Stimulated activated CD4-positive, alpha-beta T cell treated with anti-CD3 and anti-CD28 coated beads, Interleukin-1b, Interleukin-23, amount 100 ng/mL, for 4 hours (primary cell): ENCODE measurements at places on chromosomes 6 and 20.

GRCh38 chr6:63724721-63725120, 89.1 kb downstream of the PHF3 start:
- no peak for DNase-seq

GRCh38 chr6:80531681-80532619, 425.5 kb downstream of the BCKDHB start:
- DNase-seq, result no peak

DNA sequence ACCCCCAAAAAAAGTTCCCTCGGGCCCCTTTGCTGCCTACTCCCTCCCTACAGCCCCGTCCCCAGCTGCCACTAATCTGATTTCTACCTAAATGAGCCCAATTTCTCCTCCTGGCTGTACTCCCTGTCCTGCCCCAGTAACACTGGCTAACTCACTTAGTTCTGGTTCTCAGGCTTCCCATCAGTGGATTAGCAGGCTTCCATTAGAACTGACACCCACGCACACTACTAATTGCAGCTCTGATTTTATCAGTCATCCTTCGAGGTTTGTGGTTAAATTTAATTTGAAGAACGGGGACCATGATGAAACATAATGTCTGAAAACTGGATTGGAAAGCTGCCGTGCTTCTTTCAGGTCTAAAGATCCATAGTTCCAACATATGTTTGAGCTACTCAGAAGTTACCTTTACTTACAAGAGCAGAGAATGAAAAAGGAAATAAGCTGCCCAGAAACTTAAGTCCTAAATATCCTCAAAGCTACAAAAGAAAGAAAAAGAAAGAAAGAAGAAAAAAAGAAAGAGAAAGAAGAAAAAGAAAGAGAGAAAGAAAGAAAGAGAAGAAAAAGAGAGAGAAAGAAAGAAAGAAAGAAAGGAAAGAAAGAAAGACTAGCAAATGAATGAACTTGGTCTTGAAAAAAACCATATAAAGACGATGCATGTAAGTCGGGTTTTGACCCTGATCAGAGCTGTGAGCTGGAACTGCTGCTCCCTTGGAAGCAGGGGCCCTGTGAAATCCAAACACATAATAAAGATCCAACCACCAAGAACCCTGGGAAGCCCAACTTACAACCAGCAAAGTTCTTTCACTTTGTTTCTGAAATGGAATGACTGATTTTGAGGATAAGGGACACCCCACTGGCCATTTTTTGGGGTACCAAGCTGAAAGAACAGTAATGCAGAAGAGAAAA, 51.7 kb downstream of the CNKSR3 start:
- no peak for DNase-seq

DNA sequence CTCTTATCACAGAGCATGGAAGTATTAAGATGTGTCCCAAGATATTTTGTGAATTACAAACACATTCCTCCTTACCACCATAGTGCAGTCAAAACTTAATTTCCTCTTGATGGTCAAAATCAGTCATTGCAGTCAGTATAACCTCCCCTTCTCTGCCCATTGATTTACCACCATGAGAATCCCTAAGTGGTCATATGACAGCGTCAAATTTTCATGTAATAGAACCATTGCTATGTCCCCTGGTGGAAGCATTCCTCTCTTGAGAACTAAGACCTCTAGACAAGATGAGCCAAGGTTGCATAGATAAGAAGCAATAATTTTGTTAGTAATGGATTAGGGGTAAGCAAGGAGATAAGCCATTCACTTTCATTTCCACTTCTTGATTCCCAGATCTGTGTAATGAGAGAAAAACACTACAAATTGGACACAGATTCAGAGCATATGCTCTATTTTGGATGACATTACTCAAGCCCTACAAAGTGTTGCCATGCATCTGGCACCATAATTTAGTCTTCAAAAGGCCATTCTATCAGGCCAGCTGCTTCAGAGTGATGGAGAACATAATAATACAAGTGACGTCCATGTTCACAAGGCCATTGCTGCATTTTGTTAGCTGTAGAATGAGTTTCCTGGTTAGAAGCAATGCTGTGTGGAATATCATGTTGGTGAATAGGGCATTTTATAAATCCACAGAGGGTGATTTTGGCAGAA, 49.6 kb upstream of the PDE7B start:
- no peak for DNase-seq

DNA sequence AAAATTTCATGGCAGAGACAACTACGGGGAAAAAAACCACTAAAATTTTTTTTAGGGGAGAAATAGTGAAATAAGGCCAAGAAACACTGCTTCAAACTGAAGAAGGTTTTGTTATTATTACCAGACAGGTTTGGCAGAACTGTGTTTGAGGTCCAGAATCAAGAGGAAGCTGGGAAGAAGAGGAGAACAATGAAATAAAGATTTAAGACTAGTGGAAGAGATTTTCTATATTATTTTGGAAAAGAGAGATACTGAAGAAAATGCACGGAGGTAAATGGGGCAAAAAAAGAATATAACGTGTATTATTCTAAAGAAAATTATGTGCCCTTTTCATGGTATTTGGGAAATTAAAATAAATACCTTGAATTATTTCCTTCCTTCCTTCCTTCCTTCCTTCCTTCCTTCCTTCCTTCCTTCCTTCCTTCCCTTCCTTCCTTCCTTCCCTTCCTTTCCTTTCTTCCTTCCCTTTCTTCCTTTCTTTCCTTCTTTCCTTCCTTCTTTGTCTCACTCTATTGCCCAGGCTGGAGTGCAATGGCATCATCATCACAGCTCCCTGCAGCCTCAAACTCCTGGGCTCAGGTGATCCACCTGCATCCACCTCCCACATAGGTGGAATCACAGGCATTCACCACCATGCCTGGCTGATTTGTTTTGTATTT, 124.3 kb downstream of the GJA1 start:
- DNase-seq, result no peak

DNA sequence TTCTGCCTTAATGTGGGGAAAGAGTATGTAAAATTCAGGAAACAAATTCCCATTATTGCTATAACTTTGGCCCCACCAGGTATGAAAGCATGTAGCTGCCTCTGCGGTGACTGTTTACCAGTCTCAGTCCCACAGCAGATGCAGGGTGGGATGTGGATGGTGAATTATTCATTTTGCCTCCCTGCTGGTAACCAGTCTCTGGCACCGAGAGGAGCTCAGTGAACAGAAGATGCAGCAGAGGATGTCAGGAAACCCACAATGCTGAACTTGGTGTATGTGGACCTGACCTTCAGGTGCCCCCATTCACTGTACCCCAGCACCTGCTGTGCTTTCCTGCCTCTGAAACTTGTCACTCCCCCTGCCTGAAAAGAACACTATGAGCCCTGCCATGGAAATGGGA, 8.8 kb upstream of the METTL24 start:
- DNase-seq, result no peak

DNA sequence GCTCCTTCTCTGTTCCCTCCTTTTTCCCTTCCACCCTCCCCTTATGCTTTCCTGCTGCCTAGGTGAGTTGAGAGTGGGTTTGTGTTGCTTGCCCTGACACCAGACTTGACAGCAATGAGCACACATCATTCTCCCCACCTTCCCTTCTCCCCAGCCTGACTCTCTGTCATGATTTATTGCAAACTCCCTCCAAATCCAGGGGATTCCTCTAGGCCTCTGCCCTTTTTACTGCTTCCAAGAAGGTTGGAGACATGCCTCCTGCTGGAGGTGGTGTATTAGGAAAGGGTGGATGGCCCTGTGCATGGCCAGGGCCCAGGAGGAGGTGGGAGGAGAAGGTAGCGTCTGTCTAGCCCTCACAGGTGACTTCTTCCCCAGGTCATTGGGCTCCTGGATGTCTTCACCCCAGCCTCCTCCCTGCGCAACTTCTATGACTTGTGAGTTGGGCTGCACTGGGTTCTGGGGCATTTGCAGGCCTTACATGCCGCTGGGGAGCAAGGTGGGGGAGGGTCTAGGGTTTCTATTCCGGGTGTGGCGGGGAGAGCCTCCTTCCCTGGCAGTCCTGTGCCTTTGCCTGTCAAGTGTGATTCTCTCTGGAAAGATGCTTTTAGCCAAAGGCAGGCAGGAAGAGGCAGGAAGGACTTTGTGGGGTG, 2.1 kb downstream of the MAPK13 start:
- DNase-seq, result no peak

DNA sequence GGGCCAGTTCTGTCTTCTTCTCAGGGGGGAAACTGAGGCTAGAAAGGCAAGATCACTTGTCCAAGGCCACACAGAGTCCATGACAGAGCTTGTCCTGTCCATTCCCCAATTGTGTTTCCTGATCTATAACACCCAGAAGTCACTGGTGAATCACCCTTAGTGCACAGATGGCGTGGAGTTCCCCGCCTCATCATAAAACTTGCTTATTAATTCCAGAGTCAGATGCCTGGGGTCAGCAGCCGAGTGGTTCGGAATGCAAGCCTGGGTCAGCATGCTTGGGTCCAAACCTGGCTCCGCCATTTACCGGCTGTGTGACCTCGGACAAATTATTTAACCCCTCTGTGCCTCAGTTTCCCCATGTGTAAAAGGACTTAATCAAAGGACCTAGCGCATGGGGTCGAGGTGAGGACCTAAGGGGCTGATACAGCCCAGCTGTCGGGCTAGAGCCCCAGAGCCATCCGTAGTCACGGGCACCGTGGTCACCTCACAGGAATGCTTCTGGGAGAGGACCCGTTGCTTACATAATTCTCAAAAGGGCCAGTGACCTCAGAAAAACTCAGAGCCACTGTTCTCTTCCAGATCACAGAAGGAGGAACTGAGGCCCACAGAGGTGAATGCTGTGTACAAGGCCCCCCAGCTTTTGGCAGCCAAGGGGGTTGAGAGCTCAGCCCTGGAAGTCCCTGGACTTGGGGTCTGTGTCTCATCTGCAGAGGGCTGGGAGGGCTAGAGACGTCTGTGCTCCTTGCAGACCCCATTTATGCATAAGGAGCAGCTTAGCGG, 1.4 kb upstream of the ZBP1 start:
- DNase-seq, result no peak

DNA sequence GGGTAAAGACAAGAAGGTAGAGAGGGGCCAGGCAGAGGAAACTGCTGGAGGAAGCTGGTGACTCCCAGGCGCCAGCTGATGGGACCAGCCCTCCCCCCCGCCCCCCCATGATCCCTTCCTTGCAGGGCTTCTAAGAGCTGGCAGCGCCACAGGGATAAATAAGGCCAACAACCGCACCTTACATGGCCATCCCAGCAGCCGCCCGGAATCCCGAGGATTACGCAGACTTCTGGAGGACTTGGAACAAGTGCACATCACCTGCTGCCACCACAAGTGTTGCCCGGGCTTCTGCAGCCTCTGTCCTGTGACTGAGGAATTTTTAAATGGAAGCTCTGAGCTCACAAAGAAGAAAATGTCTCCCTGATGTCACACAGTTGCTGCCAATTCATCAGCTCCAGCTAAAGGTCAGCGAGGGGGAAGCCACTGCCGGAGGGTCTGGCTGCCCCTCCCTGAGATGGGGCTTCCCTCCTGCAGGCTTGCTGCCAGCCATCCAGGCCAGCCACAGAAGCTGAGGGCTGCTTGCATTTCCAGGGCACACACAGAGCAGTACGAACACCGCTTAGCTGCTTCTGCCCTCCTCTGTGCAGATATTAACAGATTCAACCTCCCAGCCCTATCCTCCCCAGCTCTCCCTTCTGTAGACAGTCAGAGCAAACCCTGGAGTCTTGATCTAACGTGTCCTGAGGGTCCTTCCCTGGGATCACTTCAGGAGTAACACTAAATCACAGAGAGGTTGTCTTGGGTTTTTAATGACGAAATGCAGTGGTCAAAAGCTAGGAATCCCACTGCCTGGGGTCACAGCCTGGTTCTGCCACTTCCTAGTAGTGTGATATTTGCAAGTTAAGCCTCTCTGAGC, 38.6 kb upstream of the PIM1 start:
- no peak for DNase-seq

- no peak for DNase-seq
Observed at GRCh38 chr20:45346291-45346718, 1.9 kb downstream of the SDC4 start.

GRCh38 chr6:123480986-123481385, 155.8 kb downstream of the TRDN start:
- no peak for DNase-seq

GRCh38 chr6:113328886-113329381, 528.2 kb upstream of the MARCKS start:
- no peak for DNase-seq

DNA sequence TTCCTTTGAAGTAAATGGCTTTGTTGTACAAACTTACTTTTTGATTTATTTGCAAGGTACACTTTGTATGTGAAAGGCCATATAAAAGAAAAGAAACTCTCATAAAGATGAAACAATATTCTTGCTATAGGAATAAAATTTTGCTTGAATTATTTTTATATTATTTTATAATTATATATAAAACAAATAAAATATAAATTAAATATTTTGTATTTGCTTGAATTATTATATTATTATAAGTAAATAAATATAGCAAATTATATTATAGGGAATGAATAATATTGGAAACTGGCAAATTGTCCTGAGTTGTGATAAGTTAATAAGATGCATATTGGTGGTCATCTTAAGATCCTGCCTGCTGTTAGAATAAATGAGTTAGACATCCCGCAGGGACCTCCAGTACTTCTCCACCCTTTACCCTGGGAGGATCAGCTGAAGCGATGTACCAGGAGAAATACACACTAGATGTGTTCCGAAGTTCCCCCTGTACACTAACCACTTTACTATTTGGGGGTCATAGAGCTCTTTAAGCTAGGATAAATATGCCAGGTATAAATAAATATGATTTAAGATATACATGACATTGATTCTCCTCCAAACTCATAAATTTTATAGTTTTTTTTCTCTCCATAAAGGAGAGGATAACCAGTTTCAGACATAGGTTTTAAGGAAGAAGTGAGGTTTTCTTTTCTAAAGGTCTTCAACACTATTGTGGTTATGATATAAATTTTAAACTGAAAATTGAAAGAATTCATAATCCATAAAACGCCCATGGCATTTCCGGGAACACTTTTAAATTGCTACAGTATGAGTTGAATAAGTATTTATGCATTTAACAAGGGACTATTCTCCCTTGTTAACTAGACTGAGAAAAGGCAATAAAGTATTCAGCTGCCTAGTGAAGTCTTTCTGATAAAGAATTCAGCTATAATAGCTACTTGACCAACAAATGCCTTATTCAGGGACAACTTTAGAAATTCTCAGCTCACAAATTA, 486.3 kb upstream of the MARCKS start:
- DNase-seq, result no peak

DNA sequence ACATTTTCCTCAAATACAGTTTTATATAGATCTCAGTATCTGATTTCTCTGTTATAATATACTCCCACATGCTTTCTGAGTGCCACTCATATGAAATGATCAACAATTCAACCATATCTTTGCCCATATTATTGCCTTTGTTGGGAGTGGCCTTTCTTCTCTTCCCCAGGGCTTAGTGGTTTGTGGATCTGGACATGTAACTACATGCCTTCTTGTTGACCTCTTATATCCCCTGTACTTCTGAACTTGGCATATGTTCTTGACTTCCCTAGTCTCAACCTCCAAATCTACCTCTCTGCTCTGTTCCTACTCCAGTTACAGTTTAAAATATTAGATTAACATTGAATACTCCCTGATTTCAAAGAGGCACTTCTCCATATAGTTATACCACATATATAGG, 34.3 kb upstream of the PRIM2 start:
- no peak for DNase-seq

- DNase-seq, result no peak
Observed at GRCh38 chr20:46302106-46302505, 6.2 kb downstream of the CDH22 start.

- DNase-seq, result no peak
Observed at GRCh38 chr6:33983109-33983716, 162.7 kb downstream of the GRM4 start.
